GOT3 (cell line): ENCODE measurements at places on chromosomes 3 and 15.

- no peak for DNase-seq
Observed at GRCh38 chr3:29440413-29441305, 159.8 kb downstream of the RBMS3 start.

GRCh38 chr3:26084629-26085028 lies 294.7 kb downstream of the OXSM start:
- DNase-seq = no peak

DNA sequence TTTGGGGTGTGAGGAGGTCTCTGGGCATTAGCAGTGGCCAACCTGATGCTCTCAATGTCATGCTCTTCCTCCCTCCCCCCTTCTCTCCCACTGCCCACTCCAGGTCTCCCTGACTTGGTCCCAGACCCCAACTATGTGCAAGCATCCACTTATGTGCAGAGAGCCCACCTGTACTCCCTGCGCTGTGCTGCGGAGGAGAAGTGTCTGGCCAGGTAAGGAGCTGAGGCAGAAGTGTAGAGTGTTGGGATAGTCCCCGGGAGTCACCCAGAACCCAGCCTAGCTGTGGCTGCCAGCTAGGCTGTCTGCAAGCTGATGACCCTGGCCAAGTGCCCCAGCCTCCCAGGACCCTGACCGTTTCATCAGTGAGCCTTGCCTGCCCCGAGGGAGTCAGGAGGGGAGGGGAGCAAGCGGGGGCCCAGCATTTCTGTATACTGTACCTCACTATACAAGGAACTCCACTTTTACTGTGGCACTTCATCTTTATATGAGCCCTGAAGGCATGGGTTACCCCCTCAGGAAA lies 16.5 kb downstream of the LOXL1 start:
- DNase-seq = no peak

- no peak for DNase-seq
Observed at GRCh38 chr3:142656575-142656974, 60.4 kb downstream of the PLS1 start.

GRCh38 chr3:66572938-66573710 lies 72.3 kb upstream of the LRIG1 start:
- no peak for DNase-seq

DNA sequence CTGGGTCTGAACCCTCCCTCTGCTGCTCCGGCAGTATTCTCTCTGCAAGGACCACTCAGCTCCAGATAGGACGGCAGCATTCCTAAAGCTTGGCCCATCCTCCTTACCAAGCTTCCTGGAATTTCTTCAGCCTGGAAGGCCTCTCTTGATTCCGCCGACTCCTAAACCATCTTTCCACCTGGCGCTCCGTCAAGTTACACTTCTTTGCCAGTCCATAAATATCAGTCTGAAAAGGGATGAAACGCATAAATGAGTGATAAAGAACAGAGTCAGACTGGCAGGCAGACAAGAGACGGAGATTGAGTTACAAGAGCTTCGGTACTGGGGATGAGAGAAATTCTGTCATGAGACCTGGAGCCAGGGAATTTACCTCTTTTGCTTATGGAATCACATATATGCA lies 44.3 kb downstream of the CERS3 start:
- no peak for DNase-seq

- no peak for DNase-seq
Observed at GRCh38 chr15:78360958-78361718, 21.0 kb downstream of the CRABP1 start.

DNA sequence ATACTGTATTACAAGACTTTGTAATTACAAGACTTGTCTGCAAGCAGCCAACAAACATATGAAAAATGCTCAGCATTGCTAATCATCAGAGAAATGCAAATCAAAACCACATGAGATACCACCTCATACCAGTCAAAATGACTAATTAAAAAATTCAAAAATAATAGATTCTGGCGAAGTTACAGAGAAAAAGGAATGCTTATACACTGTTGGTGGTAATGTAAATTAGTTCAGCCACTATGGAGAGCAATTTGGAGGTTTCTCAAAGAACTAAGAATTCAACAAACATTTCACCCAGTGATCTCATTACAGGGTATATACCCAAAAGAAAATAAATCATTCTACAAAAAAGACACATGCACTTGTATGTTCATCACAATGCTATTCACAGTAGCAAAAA lies 617.5 kb upstream of the CCDC54 start:
- DNase-seq = no peak

DNA sequence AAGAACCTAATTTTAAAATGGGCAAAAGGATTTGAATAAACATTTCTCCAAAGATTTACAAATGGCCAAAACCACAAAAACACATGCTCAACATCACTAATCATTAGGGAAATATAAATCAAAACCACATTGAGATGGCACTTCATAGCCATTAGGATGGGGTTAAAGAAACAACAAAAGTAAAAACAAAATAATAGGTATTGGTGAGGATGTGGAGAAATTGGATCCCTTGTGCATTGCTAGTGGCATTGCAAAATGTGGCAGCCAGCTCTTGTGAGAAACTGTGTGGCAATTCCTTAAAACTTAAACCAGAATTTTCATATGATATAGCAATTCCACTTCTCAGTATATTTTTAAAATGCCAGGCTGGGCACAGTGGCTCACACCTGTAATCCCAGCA lies 126.5 kb downstream of the STT3B start:
- DNase-seq = no peak

- no peak for DNase-seq
Observed at GRCh38 chr3:104392327-104392726, 974.4 kb upstream of the ALCAM start.

GRCh38 chr15:85457392-85457968 lies 77.1 kb downstream of the AKAP13 start:
- DNase-seq = no peak

DNA sequence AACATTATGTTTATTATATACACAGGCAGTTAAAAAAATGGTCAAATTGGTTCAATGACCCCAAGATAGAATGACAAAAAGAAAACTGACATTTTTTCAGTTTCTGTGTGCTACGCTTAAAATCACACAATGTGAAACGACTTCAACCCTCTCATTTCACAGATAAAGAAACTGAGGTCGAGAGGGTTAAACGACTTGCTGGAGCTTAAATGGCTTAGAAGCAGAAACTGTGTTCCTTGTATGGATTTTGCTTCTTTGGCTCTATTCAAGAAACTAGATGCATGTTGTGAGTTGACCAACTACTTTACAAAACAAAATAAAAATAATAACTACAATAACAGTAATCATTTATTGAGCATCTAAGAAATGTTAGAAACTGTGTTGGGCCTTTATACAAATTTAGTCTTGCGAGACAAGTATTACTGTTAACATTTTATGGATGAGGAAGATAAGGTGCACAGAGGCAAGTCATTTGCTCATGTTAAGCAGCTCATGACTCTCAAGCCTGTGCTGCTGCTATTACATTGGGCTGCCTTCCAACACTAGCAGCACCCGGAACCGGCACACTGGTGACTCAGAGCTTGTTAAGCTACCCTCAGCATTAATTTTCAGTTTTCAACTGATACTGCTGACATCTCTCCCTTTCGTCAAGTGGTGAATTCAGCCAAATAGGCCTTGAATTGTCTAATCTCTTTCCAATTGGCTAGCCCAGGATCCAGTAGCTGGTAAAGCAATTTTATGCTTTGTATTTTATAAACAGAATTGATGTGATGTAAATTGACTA lies 487.6 kb downstream of the NAALADL2 start:
- no peak for DNase-seq

DNA sequence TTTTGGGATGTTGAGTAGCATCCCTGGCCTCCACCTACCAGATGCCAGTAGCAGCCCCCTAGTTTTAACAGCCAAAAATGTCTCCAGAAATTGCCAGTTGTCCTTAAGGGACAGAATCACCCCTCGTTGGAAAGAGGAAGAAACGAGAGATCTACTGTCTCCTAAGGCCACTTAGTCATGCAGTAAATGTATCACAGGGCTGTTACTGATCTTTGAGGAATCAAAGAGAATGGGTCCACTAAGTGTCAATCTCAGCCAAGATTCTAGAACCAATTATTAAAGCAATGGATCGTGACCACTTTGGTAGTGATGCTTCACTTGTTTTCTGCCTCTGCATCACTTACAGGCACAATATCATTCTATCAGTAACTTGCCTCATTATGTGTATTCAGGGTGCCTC lies 26.4 kb downstream of the POLG start:
- DNase-seq = no peak

GRCh38 chr3:117005911-117006522 lies 296.4 kb downstream of the TUSC7 start:
- DNase-seq = no peak

- no peak for DNase-seq
Observed at GRCh38 chr3:190043741-190044140, 77.0 kb downstream of the P3H2 start.

- DNase-seq = peak; percentile 34
Observed at GRCh38 chr15:75204340-75205063, 2.8 kb downstream of the C15orf39 start.

DNA sequence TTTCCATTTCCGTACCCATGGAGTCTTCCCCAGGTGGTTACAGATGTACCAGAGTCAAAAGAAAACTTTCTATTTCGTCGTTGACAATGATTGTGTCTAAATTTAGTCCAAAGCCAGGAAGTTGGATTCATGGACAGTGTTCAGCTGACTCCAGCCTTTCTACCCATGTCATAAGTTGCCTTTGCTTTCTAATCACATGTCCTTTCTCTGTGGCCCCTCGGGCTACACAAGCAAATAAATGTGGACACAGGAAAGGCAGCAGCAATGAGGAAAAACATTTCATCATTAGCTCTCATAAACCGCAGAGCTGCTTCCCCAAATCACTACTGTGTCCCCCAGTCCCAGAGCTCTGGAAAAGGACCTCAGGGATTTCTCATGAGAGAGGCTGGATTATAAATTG lies 82.0 kb downstream of the USF3 start:
- no peak for DNase-seq

DNA sequence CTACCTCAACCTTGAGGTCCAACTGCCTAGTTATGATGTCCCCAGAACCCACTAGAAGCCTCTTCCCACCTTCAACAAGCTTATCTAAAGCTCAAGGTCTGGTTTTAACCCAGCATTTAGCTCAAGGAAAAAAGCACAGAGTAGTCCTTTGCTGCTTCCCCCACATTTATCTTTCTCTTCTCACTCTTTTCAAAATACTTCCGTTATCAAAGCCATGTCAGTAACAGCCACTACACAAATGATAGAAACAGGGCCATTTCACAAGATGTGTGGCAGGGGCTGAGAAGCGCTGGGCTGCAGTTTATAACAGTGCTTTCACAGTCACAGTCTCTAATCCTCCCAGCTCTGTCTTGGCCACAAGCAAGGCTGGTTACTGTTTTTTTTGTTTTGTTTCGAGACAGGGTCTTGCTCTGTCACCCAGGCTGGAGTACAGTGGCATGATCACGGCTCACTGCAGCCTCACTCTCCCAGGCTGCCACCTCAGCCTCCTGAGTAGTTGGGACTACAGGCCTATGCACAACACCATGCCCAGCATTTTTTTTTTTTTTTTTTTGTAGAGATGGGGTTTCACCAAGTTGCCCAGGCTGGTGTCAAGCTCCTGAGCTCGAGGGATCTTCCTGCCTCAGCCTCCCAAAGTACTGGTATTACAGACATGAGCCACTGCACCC lies 218.8 kb downstream of the OSBPL10 start:
- DNase-seq = no peak

DNA sequence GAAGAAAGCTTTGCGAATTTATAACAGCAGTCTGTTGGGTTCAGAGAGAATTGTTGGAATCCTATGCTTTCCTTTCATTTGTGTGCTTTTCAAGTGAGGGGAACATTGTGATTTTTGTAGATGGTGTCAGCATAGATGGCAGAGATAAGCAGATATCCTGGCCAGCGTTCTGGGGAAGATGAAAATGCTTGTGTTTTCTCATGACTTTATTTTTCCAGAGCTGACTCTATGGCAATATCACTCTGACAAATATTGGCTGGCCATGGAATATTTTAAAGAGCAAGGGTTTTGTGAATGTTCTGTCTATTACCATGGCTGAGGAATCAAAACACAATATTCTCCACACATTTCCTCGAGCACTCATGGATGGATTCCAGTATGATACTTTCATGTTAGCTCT lies 108.8 kb downstream of the MITF start:
- no peak for DNase-seq

DNA sequence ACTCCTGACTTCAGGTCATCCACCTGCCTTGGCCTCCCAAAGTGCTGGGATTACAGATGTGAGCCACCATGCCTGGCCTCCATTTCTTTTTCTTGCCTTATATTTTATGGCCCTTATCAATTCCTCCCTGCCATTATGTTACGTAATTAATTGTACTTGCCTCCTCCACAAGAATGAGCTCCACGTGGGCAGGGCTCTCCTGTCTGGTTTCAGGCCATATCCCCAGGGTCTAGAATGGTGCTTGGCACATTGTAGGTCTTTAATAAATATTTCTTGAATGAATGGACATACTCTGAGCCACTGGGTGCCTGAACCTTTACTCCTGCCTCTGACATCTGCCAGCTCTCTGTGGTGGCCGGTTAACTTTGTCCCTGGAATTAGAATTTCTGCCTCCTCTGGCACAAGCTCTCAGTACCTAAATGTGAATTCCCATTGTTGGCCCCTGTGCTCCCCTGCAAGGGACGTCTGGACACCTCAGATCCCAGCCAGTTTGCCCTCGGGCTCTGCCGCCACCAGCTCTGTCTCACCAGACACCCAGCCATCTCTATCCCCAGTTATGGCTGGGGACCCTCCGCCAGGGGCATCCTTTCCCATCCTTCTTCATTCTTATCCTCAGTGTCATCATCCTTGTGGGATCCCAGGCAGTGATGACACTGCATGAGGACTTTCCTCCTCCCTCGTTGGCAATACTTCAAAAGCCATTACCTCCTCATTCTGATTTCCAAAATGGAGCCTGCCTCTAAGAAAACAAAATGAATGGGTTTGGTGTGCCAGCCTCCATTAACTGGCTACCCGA lies 165.6 kb upstream of the SMAD3 start:
- no peak for DNase-seq

- DNase-seq = no peak
Observed at GRCh38 chr15:38691965-38692788, 127.6 kb upstream of the RASGRP1 start.

DNA sequence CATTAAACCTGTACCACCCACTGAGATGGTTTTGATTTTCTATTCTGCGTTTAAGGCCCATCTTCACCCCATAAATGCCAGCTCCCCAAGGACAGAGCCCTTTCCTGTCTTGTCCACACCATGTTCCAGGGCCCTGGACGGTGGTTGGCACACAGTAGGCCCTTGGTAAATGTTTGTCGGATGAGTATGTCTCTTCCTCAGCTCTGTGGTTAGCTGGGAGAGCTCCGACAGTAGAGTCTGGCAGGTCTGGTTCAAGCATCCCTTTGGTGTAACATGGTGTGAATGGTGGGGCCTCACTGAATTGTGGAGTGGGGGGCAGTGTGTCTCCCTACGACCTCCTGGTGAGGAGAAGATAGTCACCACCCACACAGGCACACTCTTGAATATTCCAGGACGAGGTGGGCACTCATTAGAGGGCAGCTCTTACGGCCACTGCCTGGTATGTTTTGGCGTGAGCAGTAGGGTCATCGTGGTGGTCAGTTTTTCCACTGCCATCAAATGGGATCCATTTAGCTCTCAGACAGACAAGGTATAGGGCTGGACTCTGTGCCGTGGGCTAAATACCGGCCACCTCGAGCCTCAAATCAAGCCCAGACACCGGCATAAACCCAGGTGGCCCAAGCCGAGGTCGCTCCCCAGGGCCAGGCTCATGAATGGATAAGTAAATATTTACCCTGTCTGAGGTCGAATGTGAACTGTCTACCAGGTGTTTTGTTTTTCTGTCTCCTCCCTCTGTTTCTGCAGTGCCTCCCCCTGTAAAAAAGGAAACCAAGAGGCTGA lies 61.3 kb downstream of the SMAD3 start:
- DNase-seq = no peak

GRCh38 chr15:94631608-94632007 lies 400.2 kb downstream of the MCTP2 start:
- DNase-seq = no peak
